ENCODE measurements at places on chromosomes 13 and 19.

- no peak for DNase-seq
These were observed 218.9 kb upstream of the MAB21L1 start for GRCh38 chr13:35695448-35695770.

- no peak for DNase-seq
These were observed 127.9 kb upstream of the SOX1 start for GRCh38 chr13:111938741-111939665.

DNA sequence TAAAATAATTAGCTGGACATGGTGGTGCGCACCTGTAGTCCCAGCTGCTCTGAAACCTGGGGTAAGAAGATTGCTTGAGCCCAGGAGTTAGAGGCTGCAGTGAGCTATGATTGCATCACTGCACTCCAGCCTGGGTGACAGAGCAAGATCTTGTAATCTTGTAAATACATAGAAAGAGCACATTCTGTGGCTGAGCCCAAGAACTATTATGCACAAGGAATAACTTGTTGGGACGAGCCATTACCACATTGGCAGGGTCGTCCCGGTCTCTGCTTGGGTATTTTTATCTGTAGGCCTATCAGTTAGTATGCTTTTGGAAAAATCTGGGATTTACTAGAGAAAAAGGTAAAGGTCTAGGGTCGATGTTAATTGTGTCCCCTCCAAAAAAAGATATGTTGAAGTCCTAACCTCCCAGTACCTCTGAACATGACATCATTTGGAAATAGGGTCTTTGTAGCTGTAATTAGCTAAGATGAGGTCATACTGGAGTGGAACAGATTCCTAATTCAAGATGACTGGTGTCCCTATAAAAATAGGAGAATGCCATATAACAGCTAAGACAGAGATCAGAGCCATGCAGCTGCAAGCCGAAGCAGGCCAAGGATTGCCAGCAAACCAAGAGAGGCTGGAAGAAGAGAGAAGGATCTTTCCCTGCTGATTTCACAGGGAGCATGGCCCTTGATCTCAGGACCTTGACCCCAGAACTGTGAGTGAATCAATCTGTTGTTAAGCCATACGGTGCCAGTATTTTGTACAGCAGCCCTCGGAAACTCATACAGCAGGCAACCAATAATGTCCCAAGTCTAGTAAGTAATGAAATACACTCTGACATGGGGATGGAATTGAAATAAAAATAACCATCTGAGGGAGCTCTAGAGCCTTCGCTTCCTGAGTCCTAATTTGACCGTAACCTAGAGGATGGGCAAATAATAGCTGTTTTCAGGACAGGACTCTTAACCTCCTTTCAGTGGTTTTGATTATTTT, 77.0 kb downstream of the TM9SF2 start:
- no peak for DNase-seq

DNA sequence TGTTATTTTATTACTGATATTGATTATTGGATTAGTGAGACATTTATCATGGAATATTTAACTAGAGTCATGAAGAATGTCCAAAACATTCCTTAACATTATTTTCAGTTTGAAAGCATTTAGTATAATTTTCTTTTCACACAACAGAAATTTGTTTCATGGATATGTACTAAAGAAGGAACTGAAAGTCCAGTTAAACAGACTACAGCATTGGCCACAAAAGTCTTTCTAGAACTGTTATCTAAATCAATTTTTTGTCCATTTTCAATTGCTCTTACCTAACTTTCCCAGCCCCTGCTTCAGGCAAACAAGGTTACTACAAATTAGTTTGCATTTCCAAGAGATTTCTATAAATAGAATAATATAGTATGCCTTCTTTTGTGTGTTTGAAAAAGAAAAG, 1018.0 kb upstream of the PCDH20 start:
- no peak for DNase-seq

- DNase-seq = no peak
These were observed 217.4 kb downstream of the DLEU7 start for GRCh38 chr13:50626101-50626547.

GRCh38 chr13:67410645-67411044, 180.5 kb upstream of the PCDH9 start:
- no peak for DNase-seq

GRCh38 chr19:44345959-44346358, 10.5 kb downstream of the ZNF112 start:
- no peak for DNase-seq

GRCh38 chr13:28626266-28626665, 32.7 kb upstream of the POMP start:
- DNase-seq = no peak

DNA sequence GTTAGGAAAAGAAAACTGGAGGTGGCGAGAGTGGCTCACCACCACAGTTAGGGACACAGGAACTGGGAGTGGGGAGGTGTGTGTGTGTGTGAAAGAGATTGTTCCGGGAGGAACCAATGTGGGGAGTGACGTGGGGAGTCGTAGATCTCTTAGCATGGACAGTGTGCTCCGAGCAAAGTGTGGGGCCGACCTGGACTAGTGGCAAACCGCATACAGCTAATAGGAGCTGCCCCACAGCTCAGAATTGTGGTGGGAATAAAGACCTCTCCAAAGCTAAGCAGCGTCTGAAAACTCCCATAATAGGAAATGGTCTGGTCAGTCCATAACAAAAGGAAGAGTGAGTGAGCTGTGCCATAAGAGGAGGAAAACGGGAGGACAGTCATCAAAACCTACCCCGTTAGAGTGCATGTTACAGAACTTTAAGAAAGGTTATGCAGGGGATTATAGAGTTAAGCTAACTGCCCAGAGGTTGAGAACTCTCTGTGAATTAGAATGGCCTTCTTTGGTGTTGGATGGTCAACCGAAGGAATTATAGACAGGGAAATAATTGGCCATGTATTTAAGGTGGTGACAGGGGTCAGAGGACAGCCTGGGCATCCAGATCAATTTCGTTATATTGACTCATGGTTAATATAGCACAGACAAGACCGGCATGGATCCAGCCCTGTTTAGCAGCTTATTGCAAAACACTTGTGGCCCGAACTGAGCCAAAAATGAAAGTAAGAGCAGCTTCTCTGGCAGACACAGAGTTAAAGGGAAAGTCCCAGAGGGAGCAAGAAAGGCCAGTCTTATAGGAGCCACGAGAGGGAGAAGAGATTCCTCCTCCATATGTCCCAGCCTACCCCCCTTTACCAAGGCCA, 8.9 kb upstream of the SLC15A1 start:
- no peak for DNase-seq

- DNase-seq = no peak
These were observed 69.4 kb upstream of the SPATA13 start for GRCh38 chr13:24091080-24091479.

DNA sequence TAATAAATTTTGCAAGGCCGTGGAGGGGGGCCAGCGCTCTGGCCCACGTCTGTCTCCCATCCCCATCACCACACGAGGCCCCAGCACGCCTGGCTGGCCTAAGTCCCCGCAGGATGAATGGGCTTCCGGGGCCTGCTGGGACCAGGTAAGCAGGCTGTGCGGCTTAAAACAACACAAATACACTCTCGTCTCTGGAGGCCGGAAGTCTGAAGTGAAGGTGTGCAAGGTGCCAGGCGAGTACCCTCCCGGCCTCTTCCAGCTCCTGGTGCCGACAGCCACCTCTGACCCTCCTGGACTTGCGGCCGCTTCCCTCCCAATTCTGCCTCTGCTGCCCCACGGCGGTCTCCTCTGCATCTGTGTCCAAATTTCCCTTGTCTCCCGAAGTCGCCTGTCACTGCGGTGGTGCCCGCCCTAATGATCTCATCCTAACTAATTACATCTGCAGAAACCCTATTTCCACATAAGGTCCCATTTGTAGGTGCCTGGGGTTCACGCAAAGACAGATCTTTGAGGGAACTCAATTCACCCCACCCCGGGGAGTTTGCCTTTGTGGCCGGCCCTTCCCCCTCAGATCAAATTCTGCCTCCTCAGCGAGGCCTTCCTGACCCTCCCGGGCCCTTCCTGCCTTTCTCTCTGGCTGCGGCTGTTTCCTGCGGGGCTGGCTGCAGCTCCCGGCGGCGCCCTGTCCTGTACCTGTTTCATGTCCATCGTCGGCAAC, 8.1 kb upstream of the PTBP1 start:
- DNase-seq = no peak

DNA sequence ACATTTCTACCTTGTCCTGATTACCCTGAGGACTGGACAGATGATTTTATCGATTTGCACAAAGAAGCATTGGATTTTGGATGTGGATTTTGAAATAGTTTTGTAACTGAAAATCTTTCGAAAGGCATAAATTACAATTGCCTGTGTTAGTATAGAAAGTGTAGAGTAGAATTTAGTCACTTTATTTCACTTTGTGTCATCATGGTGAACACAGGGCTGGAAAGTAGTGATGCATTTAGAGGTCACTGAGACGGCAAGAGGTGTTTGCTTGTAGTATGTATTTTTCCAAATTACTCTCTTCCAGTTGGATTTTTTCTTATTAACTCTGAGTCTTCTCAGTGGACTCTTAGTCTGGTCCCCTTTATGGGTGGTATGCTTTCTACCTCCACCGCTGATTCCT, 326.0 kb downstream of the NALCN start:
- no peak for DNase-seq

DNA sequence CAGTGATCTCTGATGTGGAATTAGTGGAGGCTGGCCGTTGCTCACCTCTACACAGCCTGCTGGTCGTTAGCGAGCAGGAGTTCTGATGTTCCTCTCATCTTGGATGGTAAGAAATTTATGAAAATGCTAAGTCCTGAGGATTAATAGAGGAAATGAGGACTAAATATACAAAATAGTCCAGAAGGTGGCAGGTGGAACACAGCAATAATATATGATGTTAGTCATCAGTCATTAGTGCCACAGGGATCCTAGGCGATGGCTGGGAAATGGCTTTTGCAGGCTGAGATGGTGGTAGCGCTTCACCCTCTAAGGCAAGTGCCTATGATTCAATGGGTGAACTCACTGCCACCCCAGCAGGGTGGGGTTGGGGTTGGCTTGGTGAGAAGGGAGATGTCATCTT, 338.6 kb upstream of the TMTC4 start:
- DNase-seq = no peak

- DNase-seq = no peak
These were observed 551.2 kb downstream of the EFNB2 start for GRCh38 chr13:105984236-105984635.

Measured in stimulated activated CD4-positive, alpha-beta T cell treated with anti-CD3 and anti-CD28 coated beads, Interleukin-12 subunit alpha, Interleukin-12 subunit beta, amount 100 ng/mL, for 48 hours (primary cell).